ENCODE measurements at places on chromosomes 6 and 20. TPM values are rescaled to one million over a fixed set of nuclear protein-coding genes. Genes with fewer than 3 reads are reported as not detected.

PGBD1 gene
- 3.8 TPM for total RNA-seq

BYSL gene
- 4.4 TPM for total RNA-seq

ADGB gene
- total RNA-seq, result not detected

ZNF184 gene
- 6.7 TPM for total RNA-seq

BPI gene
- total RNA-seq, result not detected

SNAP91 gene
- not detected for total RNA-seq

CAP2 gene
- 2.3 TPM for total RNA-seq

AVP gene
- total RNA-seq, result not detected

ABCC10 gene
- total RNA-seq, result 75.2 TPM

OR2H2 gene
- total RNA-seq, result not detected

DNA sequence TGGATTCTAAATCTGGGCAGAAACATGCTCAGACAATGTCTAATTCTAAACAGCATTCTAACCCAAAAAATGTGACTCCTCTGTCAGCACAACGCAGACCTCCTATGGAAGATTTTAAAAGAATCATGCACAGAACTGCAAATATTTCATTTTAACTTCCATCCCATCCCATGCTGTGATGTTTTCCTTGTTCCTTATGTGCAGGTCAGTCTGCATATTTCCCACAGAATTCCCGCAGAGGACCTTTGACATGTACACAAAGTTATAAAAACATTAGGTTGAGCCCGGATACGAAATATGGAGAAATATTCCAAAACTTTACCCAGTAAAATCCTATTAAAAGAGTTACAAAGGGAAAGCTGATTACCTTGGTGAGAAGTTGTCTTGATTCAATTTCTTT is 467.1 kb upstream of the EPHA7 start:
- DNase-seq, result no peak

GRCh38 chr20:5205348-5206210 is 78.8 kb downstream of the CDS2 start:
- peak; percentile 74 for DNase-seq

DNA sequence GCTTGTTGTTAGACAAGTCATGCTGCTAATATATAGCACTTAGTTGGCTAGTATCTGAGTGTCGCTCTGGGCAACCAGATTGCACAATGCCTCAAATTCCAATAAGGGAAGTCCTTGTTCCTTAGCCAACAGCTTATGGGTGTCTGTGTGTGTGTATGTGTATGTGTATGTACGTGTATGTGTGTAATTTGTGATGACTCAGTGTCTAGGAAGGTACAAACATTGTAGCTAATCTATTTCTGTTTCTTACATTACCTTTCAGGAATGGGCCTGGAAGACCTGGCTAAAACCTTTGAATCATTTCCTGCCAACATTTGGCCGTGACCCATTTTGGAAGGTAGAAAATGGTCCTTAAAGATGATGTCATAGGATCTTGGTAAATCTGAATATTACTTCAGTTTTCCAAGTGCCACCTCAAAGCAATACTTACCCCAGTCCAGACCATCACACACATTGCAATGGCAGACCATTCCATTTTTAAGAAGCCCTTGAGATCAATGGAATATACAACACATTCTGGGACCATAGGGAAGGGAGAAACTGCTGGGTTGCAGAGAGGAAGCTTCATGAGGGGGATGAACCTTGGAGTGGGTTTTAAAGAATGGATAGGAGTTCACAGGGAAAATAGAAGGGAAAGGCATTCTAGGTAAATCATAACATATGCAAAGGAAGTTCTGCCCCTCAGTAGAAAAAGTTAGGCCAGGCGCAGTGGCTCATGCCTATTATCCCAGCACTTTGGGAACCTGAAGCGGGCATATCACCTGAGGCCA is 25.1 kb downstream of the NEDD9 start:
- DNase-seq, result no peak

GRCh38 chr6:158207422-158207788 is 39.3 kb downstream of the GTF2H5 start:
- DNase-seq, result no peak

DNA sequence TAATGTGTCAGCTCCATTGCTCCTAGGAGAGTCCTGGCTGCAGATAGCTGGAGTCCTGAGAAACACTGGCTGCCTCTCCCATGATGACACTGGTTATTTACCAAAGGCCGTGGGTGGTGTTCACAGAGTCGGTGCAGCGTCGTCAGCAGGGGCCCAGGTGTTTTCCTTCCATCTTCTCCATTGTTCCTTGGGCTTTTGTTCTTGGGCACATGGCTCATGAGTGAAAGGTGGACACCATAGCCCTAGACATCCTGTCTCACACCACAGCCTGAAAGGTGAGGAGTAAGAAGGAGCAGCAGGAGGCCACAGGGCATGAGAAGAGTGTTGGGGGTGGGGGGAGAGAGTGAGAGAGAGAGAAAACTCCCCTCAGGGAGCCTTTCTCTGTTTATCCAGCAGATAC is 9.1 kb downstream of the CST5 start:
- DNase-seq, result no peak

- DNase-seq, result no peak
Measured at GRCh38 chr6:167238146-167238693, 52.9 kb upstream of the UNC93A start.

GRCh38 chr20:23193801-23194384 is 107.8 kb upstream of the CD93 start:
- DNase-seq, result no peak

GRCh38 chr6:150576651-150577226 is 22.9 kb upstream of the PLEKHG1 start:
- no peak for DNase-seq

DNA sequence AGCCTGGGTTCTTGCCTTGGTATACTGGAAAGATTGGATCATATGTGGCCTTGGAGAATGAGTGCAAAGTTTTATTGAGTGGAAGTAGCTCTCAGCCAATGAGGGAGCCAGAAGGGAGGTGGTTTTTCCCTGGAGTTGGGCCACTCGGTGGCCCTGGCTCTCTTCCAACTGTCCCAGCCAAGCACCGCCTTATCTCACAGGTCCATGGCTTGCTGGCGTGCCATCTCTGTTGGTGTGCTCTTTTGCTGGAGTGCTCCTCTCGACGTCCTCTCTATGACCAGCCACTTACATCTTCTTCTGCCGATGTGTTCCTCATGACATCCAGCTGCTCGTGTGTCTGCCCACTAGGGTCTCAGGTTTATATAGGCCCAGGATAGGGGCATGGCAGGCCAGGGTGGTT is 505.9 kb upstream of the SYNCRIP start:
- DNase-seq, result no peak

DNA sequence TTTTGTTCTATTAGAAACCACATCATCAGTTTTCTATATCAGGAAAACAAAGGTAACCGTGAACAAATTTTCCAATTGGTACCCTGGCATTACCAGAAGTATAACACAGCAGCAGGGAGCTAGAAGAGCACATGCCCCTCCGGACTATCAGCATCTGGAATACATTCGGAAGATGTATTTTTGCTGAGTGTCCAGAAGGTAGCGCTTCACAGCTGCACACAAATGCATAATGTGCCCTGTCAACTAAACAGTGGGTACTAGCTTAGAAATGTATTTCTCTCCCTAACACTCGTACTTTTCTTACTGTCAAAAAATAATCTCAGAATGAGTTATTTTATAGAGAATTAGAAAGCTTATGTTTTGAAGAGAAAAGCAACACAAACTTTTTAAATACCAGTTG is 77.6 kb downstream of the HUS1B start:
- DNase-seq, result no peak

- DNase-seq, result peak; percentile 93
Measured at GRCh38 chr6:36682328-36683144, 4.0 kb downstream of the CDKN1A start.

DNA sequence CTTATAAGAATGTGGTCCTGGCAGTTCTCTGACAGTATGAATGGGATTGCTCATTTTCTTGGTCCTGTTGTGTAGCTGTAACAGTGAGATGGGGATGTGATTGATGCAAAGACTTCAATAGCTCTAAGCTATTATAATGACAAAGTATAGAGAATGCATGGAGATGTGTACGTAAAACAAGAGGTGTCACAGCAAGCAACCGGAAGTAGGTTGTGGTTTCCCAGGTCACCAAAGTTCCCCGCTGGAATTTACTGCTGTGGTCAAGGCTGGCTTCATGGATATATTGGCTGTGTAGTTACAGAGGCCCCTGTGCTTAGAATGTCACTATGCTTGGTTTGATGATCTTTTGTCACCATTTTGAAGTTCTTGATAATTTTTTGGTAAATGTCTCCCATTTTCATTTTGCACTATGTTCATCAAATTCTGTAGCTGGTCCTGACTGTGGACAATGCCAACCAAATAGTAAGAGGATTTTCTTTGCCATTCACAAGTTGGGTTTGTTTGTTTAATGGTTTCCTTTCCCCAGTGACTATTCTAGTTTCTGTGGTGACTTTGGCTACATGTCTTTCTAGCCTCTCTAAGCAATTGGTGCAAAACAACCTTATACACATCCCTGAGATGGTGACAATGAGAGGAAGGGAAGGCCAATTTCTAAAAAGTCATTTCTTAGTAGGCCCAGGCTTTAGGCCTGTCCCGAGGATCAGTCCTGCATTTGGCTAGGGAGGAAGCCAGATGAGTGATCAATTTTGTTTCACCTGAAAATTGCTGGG is 10.5 kb downstream of the DNAH8 start:
- DNase-seq, result no peak

GRCh38 chr6:3455147-3455568 is 1.7 kb downstream of the SLC22A23 start:
- DNase-seq, result no peak

DNA sequence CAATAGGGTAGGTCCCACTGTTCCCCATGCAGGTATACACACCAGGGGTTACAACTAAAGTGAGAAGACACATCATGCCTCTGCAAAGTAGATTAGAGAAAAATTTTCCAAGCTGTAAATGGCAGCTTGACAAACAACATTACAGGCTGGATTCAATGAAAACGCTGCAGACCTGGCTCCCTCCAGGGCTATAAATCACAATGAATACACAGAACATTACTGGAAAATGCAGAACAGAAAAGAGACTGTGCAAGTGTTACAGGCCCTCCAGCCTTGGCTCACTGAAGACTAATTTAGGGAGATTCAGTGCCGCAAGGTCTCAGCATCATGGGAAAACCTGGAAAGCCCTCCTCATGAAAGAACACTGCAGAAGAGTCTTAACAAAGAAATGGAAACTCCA is 207.8 kb downstream of the KHDC1L start:
- no peak for DNase-seq

DNA sequence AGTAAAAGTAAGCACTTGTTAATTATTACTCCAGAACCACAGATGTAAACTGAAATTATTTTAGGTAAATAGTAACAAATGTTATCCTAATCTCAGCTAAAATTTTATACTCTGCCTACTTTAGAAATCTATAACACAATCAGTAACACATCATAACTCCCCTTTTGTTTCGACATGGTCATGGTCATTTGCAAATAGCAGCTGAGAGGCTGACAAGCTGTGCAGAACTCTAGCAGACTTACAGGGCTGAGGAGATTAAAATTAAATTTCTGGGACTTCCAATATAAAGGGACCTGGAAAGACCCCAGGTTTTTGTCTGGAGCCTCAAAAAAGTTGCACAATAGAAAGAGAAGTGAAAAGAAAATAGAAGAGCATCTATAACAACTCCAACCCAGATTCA is 88.8 kb downstream of the PRL start:
- no peak for DNase-seq

DNA sequence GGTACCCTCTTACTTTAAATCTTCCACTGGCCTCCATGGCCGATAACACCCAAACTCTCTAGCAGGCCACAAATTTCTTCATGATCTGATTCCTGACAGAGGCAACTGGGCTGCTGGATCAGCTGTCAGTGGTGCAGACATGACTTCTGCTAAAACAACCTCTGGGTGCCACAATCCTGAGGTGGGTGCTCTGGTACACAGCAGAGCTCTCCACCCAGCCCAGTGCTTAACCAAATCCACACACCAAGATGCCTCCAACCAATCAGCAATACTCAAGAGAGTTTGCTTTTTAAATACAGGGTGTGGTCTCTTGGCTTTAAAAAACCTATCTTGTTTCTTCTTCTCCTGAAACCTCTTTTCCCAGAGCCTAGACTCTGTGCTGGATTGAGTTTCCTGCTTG is 126.6 kb upstream of the SPACA1 start:
- DNase-seq, result no peak

DNA sequence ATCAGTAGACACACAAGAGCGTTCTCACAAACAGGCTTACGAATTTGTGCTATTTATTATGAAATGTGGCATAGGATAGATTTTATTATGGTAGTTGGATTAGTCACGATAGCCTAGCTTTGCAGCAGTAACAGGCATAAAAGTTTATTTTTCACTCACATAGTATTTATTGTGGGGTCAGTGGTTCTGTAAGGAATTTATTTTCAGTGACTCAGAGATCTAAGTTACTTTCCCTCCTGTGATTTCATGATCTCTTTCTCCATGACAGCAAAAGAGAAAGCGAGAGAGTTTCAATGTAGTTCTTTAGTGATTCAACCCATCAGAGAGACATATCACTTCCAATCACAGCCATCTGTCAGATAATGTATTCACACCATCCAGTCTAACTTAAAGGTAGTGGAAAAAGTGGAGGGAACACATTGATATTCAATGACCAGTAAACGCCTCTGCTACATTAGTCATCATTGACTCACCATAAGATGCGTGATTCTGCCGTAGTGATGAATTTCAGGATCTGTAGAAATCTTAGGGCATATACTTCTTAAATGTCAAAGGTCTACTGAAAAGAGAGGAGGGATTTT is 605.5 kb downstream of the HDGFL1 start:
- DNase-seq, result no peak

GRCh38 chr6:20409427-20409971 is 7.8 kb downstream of the E2F3 start:
- peak; percentile 63 for DNase-seq

DNA sequence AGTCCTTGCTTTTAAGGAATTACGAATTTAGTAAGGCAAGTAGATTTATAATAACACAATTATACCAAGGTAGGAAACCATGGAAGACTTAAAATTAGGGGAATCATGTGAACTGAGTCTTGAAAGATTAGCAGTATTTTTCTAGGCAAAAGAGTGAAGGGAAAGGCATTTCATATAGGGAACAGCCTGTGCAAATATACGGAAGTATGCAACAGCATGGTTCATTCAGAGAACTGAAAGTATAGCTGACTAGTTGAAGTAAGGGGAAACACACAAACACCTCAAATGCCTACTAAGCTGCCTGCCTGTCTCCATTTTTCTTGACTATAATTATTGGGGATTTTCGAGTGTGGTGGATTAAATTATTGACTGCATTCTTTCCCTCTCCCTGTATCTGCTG is 39.0 kb upstream of the ECHDC1 start:
- DNase-seq, result no peak

- no peak for DNase-seq
Measured at GRCh38 chr20:45053430-45054351, 47.2 kb downstream of the KCNS1 start.

DNA sequence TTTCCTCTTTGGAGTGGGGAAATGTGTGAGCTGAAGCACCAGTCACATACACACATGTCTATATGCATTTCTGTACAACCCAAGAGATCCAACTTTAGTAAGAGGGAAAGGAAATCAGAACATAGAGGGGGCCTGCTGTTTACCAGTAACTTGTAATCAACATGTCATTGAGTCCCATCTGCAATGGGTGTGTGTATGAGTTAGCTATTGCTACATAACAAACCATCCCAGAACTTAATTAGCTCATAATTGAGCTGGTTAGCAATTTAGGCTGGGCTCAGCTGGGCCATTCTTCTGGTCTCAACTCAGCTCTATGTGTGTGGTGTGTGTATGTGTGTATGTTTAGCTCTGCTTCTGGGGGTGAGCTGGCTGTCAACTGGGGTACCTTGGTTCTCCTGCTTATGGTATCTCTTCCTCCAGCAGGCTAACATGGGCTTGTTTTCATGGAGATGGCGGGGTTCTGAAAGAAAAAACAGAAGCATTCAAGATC is 10.3 kb upstream of the RPP40 start:
- DNase-seq, result no peak

- DNase-seq, result no peak
Measured at GRCh38 chr20:4076033-4076432, 60.7 kb upstream of the RNF24 start.
